ENCODE measurements at places on chromosomes 1 and 21.

GRCh38 chr1:167599957-167600581, 30.0 kb upstream of the RCSD1 start:
- no peak for DNase-seq

DNA sequence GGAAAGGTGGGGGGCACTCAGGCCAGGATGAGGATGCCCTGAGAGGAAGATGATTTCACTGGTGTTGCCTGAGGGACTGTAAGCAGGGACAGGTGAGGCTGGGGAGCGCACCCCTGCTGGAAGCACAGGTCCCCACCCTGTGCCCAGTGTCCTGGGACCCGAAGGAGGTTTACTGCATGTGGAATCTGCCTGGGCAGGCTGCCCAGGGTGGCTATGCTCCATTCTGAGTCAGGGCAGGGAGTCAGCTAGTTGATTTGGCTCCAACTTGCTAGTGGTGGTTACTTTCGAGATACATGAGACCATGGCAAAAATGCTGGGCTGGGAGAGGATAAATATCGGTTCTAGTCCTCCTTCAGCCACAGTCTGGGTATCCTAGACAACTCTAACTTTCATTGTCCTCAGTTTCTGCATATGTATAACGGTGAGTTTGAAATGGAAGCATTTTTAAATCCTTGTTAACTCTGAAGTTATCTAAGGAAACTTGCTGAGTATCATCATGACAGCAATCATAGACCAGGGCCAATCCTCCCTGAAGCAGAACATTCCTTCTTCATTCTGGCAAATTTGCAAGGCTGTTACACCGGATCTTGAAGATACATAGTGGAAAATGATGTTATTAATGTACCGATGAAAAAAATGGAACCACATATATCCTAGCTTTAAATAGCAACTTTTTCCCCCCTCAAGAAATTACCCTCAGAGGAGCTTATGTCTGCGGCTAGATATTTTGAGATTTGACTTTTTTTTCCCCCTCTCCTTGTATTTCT, 7.7 kb downstream of the TLR5 start:
- no peak for DNase-seq

- no peak for DNase-seq
Measured at GRCh38 chr1:52400131-52400530, 4.1 kb downstream of the ORC1 start.

DNA sequence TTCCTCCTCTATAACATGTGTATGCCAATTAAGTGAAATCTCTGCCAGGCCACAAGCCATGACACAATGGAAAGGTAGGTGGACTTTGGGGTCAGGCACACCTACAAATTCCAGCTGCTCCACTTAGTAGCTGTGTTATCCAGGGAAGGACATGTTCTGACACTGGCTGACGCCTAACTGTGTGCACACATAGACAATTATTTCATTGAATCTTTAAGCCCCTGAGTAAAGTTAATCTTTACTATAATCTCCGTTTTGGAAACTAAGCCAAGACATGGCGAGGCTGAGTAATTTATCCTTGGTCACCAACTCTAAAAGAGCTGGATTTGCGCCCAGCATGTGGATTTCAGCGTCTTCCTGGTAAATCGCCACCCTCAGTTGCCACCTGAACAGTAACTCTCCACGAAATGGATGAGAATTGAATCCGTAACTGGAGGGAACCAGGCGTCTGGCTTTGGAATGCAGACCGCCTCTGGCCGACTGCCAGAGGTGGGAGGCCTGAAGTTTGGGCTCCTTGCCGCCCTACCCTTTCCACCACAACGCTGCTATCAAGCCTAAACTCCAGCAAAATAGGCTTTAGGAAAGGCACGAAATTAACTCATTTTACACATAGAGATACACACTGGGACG, 888 bp upstream of the SNRPE start:
- DNase-seq, result no peak

- DNase-seq, result no peak
Measured at GRCh38 chr21:29477941-29478340, 179.2 kb downstream of the BACH1 start.

DNA sequence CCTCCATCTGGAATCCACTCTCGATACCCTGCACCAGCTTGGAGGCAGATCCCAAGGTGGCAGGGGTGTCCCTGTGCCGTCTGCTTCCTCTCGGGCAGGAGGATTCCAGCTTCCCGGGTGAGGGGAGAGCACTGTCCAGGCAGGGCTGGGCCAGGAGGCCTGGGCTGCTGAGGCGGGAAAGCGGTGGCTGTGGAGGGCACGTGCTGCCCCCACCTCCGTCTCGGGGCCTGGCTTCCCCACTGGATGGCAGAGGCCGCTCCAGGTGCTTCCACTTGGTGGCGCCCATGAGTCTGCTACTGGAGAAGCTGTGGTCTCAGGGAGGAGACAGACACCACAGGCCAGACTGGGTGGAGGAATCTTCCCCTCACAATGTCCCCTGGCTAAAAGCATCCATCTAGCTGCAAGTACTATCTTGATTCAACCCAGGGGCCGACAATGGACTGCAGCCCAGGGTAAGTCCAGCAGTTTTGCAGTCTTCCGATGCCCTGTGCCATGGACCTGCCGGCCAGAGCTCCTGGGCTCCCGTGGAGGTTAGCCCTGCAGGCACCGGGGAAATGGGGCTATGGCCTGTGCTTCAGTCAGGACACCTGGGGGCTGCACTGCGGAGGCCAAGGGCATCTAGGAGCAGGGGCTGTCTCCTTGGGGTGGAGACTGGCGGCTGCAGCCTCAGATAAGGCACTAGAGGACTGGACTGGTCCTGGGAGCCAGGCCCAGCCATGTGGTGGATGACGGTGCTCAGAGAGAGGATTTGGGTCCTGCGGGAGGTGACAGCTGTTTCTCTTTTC, 41.3 kb upstream of the EIF4G3 start:
- DNase-seq, result no peak

DNA sequence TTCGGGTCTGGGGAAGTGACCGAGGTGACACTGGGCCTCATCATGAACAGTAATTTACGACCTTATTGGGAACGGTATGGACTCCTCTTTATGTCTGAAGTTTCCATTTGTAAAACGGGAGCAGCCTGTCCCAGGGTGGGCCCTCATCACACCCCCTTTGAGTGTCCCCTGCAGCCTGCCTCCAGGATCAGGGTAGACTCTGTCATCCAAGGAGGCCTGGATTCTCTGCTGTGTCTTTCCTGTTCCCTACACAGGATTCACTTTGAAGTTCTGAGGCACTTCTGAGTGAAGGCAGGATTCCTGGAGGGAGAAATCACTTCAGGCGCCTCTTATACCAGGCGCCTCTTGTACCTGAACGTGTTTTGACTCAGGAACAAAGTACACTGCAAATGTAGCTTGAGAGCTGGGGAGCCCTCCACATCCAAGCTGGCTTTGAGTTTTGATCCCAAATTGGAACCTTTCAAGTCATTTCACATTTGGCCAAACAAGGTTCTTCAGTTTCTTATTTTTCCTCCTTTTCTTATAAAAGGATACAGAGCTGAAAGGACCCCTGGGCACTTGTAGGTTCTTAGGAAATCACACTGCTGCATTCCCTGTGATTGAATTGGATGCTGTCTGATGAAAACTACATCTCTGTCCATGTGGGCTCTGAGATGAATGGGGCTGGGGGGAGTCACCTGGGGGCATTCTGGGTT, 106.0 kb downstream of the SUSD4 start:
- DNase-seq, result no peak

GRCh38 chr1:20538227-20538626, 14.1 kb upstream of the FAM43B start:
- no peak for DNase-seq

DNA sequence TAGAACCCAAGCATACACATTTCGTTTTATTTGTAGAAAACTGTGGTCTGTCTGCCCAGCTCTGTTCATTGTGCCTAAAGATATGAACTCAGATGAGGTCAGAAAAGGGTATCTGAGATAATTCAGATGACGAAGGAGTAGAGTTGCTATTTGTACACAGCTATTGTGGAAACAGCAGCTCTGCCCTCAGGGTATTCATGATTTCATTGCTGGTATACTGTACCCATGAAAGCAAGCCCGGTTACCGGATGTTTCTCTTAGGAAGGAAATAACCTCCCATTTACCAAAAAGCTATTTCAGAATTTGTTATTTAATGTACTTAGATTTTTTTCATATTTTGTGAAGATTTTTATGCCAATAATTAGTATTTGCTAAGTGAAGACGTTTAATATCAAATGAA, 37.8 kb downstream of the SMAP2 start:
- DNase-seq, result no peak

DNA sequence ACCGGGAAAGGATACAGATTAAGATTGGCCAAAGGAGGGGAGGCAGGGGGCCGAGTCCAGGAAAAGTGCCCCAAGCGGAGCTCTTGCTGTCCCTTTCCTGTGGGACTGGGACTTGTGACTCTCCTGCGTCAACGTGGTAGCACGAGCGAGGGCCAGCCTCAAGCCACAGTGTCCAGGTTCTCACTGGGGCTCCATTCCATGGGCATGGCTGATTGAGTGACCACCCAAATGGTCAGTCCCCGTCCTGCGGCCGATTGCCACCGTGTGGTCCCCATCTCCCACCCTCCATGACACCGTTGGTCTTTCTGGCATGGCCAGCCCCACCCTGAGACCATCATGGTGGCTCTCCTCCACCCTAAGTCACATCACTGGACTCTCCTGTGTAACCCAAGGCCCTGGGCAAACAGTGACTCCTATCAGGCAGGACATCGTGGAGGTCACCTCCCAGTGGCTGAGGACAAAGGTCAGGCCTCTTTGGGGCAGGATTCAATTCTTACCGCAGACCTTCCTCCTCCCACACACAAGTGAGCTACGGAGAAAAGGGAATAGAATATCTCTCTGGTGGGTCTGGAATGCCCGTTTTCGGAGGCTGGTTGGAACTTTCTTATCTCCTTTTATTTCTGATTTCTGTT, 8.9 kb upstream of the C1orf174 start:
- no peak for DNase-seq

DNA sequence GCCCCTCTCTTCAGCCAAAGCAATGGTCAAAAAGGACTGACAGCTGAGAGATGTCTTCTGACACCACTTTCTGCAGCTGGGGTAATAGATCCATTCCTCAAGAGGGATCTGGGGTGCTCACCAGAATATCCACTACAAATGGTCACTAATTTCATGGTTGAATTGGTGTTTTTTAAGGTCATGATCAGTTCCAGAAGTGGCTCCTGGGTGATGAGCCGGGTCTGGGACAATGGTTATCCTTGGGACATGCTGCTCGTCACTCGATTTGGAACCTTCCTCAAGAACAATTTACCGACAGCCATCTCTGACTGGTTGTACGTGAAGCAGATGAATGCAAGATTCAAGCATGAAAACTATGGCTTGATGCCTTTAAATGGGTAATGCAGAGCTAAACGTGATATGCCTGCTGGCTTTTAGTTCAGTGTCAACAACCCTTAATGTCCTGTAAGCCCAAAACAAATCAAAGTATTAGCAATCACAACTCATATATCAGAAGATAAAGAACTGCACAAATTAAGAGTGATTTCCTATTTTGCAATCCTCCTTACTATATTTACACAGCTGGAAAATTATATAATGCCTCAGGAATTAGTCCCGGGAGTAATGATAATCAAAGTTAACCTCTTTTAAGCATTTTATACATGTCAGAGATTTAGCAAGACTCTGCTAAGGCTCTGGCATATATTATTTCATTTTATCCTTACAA, 20.1 kb downstream of the FMO3 start:
- no peak for DNase-seq

GRCh38 chr1:2300004-2300771, 72.1 kb downstream of the SKI start:
- no peak for DNase-seq

DNA sequence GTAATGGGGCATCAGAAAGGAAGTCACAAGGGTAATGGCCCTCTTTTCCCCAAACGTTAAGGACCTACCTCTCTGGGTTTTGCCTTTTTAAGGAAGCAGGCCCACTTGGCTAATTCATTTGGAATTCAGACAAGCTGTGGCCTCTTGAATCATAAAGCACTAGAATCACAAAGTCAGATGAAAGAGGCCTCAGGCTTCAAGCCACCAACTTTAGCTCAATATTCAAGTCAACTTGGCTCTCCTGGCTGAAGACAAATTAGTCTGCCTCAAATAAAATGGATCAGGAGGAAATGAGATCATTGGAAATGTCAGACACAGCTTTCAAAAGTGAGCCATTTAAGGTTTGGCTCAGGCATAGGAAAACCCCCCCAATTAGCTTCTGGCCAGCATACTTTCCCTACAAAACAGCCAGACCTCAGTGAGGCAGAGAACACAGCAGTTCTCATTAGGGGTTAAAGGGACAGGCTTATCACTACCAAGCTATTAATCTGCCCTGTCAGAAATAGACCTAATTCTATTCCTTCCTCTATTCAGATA, 34.3 kb downstream of the SLC35D1 start:
- DNase-seq, result no peak

- DNase-seq, result no peak
Measured at GRCh38 chr1:167510244-167510643, 8.1 kb downstream of the CD247 start.

GRCh38 chr1:161484613-161485012, 20.6 kb upstream of the FCGR2A start:
- DNase-seq, result no peak

- DNase-seq, result no peak
Measured at GRCh38 chr1:109151146-109151990, 37.5 kb downstream of the ELAPOR1 start.

GRCh38 chr21:23936224-23936623, 1671.1 kb downstream of the MRPL39 start:
- DNase-seq, result no peak

DNA sequence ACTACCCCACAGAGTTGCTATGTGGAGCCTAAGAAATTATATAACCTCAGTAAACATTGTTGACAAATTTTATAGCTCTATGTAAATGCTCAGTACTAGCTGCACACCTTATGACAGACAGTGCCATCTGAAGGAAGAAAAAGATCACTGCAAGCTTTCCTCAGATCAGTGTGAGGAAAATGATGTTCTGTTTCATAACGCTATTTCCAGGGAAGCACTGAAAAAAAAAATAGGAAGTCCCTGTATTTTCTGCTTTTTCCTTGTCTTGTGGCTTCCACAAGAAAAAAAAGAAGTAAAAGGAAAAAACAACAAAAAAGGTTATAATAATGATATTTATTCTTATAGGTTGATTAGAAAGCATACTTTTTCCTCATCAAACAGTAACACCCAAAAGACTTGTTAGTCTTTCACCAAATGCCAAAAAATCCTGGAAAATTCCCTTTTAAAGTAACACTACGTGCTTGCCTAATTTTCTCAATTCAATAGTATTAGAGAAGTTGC, 23.2 kb downstream of the LYST start:
- no peak for DNase-seq

All from esophagus squamous epithelium (tissue), 5 donors.